ENCODE measurements at places on chromosomes 4 and X.

GRCh38 chrX:148670277-148670676 is 169.9 kb downstream of the AFF2 start:
- DNase-seq: no peak

DNA sequence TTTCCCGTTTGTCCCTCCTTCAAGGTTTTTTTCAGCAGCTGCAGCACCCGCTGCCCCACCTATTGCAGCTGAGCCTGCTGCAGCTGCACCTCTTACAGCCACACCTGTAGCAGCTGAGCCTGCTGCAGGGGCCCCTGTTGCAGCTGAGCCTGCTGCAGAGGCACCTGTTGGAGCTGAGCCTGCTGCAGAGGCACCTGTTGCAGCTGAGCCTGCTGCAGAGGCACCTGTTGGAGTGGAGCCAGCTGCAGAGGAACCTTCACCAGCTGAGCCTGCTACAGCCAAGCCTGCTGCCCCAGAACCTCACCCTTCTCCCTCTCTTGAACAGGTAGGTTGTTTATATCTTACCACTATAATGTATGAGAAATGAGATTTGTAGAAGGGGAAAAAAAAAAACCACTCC is 4.5 kb downstream of the PRR27 start:
- DNase-seq: no peak

GRCh38 chr4:76210452-76210851 is 3.2 kb downstream of the SCARB2 start:
- DNase-seq: no peak

- DNase-seq: no peak
These were observed 117.8 kb downstream of the SCD5 start for GRCh38 chr4:82680834-82681233.

GRCh38 chrX:130669233-130669632 is 233.8 kb downstream of the ENOX2 start:
- no peak for DNase-seq

DNA sequence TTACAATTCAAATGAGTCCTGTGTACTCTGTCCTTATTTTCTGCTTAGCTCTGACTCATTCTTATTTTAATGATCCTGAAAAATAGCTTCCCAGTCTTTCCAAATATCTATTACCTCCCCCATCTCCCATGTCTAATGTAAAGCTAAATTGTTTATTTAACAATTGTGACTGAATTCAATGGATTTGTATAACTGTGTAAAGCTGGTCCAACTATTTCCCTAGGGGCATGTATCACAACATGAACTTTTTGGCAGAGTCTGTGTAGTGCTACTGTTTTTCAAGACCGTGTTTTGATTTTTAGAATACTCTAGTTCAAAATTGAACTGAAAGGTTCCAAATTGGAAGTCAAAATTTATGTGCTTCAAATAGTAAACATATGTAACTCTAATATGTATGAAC is 67.8 kb downstream of the SPCS3 start:
- DNase-seq: no peak

GRCh38 chr4:74166135-74166534 is 8.2 kb downstream of the MTHFD2L start:
- DNase-seq: no peak

DNA sequence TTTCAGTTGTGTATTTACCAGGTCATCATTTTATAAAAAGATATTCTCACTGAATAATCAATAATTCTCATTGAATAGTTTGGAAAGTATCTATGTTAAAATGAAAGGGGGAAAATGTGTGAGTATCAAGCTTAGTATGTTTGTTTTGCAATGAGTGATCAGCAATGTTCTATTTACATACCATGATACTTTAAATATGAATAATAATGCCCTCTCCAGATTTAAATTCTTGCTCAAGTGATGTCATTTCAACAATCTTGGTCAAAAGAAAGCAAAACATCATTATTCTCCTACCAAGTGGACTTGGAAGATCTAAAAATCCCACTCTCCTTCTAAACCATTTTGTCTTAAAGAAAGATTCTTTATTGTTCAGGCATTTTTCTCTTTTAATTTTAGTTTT is 42.1 kb upstream of the ANKRD50 start:
- no peak for DNase-seq

- DNase-seq: no peak
These were observed 45.7 kb downstream of the GPAT3 start for GRCh38 chr4:83581411-83582288.

GRCh38 chr4:1239950-1240307 is 9.0 kb downstream of the CTBP1 start:
- DNase-seq: no peak

GRCh38 chrX:8189096-8189830 is 18.2 kb upstream of the VCX2 start:
- no peak for DNase-seq

DNA sequence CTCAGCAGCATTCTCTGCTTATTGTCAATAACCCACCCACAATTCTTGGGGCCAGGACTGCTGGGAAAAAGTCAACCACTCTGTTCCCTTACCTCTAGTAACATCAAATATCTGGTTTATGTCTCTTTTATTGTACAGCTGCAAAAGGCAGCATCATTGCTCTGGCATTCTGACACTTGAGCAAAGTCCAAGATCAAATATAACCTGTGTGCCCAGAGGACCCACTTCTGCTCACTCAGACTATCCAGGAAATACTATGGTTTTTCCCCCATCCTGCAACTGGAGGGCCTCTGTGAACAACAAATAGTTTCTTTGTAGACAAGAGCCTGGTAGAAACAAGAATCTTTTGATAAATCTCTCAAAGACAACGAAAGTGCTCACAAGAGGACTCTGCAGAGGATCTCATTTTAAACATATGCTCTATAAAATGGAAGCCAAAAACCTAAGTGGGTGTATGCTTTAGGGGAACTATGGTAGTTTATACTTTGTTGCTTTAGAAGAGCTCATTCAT is 154.7 kb downstream of the RAB28 start:
- DNase-seq: no peak

GRCh38 chr4:143071351-143071750 is 113.4 kb upstream of the USP38 start:
- DNase-seq: no peak
